ENCODE measurements at places on chromosomes 12 and 14.

DNA sequence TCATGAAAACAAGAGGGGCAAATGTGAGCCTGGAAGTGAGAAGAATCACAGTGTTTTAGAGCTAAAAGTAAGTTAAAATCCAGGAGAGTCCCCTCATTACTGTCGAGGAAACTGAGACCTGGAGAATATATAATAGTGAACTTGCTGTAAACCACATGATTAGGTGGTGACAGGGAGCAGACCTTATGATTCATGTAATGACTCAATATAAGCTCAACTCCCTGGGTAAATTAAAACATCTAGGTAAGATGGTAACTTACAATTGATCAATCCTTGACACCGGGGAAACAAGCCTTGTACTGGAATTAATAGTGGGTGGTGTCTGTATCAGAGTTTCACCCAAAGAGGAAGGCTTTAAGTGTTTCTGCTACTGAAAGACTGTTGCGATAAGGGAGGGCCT lies 269.3 kb downstream of the SNAPC1 start:
- DNase-seq, result no peak

- DNase-seq, result no peak
Observed at GRCh38 chr14:35708062-35708461, 101.0 kb downstream of the RALGAPA1 start.

DNA sequence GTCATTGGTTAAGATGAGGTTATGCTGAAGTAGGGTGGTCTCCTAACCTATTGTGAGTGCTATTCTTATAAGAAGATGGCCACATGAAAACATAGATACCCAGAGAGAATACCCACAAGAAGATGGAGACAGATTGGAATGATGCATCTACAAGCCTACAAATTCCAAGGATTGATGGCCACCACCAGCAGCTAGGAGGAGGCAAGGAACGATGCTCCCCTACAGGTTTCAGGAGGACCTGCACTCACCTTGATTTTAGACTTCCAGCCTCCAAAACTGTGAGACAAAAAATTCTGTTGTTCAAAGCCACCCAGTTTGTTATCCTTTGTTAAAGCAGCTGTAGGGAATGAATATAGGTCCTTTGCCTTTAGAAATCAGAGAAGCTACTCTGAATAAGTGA lies 227.4 kb downstream of the NEDD1 start:
- no peak for DNase-seq

GRCh38 chr12:46493150-46493833 lies 120.7 kb upstream of the SLC38A2 start:
- DNase-seq, result no peak

DNA sequence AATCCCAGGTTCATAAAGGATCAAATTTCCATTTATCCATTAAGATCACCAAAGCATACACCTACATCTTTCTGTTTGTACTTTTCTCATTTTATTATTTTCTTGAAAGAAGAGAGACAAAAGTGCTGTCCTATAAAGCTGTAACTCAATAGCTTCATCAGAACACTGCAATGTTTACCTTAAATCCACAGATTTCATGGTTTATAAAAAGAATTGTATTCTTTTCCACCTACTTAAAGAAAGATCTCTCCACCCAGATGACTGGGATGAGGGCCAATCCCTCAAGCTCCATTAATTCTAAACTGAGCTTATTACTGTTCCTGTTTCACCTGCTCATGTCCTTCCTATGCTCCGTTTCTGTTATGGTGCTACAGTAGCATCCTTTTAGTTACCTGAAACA lies 470.6 kb downstream of the BCAT1 start:
- no peak for DNase-seq

DNA sequence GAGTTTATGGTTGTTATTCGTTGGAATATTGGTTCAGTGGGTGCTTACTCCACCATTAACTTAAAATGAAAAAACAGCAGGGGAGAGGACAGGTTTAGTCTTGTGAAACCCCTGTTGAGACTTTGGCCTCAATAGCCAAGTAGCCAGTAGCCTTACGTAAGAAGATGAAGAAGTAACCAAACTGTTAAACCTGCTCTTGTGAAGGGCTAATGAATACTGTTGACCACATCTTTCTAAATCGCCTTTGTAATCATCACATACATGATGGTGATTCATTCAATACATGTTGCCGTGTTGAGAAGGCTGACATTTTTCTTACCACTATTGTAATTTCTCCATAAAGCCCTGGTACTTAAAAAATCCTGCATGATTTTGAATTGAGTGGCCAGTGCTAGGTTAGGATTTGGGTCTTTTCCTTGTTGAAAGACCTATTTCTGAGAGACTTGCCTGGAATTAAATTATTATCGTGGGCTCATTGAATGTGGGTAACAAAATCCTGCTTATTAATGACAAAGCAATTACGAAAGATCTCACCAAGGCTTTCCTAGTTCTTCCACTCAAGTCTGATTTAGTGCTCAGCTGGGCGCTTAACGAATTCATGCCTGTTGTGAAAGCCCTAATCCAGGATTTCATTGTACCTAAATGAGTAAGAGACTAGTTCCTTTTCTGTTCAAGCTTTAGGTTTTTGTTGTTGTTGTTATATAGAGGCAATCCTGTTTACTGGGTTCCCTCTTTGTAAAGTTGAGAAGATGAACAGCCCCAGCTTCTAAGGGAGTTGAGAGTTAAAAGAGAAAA lies 333.1 kb downstream of the FUT8 start:
- peak; percentile 27 for DNase-seq

- no peak for DNase-seq
Observed at GRCh38 chr12:104304261-104305009, 896 bp downstream of the EID3 start.

DNA sequence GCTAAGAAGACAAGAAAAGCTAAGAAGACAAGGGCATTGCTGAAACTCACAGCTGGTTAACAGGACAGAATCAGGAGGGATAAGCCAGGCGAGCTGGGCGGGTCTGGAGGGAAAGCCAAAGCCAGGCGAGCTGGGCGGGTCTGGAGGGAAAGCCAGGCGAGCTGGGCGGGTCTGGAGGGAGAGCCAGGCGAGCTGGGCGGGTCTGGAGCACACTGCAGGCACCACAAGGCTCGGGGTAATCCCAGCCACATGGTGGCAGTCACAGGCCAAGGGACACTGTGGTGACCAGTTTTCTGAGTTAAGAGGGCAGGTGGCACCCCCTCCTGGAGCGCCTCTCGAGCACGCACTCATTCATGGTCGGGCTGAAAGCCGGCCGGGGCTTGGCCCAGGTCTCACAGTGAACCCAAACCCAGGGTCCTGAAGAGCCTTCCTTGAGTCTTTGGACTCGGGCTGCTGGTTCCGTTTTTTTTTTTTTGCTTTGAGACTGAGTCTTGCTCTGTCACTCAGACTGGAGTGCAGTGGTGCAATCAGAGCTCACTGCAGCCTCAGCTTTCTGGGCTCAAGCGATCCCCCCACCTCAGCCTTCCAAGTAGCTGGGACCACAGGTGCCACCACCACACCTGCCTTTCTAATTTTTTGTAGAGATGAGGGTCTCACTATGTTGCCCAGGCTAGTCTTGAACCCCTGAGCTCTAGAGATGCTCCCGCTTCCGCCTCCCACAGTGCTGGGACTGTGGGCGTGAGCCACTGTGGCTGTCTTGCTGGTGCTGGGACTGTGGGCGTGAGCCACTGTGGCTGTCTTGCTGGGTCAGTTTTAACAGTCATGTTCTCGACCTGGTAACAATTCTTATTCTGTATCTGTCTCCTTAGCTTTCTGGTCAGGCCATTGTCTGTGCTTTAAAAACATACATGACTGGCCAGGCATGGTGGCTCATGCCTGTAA lies 40.2 kb downstream of the HSP90AA1 start:
- peak; percentile 38 for DNase-seq

DNA sequence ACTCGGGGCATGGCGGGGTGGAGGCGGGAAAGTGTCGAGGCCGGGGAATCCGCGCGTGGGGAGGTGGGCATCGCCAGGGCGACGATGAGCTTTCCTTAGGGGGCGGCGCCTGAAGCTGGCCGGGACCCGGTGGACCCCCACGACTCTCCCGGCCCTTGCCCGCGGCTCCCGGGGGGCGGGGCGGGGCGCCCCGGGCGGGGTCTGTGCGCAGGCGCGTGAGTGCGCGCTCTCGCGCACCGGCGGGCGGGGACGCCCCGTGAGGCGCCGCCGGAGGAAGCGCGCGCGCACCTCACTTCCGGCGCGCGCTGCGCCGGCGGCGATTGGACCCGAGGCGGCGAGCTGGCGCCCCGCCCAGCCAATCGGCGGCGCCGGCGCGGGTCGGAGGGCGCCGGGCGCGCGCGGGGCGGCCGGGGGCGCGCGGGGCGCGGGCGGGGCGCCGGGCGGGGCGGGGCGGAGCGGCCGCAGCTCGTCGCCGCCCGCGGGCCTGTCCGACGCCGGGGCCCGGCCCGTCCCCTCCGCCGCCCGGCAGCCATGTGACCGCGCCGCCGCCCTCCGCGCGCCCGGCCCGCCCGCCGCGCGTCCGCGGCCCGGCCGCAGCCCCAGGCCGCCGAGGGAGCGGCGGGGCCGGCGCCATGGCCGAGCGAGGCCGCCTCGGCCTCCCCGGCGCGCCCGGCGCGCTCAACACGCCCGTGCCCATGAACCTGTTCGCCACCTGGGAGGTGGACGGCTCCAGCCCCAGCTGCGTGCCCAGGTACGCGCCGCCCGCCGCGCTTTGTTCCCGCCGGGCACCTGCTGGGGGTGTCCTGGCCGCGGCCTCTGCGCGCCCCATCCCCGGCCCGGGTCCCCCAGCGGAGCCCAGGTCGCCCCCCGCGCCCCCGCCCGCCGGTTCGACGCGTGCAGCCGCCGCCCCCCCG lies at the start of gene PACS2:
TSS of gene PACS2 (plus strand) at position 462 of the 914 bp plus-strand sequence. CDS start at position 633, 171 bp downstream.
- peak; percentile 70 for DNase-seq

DNA sequence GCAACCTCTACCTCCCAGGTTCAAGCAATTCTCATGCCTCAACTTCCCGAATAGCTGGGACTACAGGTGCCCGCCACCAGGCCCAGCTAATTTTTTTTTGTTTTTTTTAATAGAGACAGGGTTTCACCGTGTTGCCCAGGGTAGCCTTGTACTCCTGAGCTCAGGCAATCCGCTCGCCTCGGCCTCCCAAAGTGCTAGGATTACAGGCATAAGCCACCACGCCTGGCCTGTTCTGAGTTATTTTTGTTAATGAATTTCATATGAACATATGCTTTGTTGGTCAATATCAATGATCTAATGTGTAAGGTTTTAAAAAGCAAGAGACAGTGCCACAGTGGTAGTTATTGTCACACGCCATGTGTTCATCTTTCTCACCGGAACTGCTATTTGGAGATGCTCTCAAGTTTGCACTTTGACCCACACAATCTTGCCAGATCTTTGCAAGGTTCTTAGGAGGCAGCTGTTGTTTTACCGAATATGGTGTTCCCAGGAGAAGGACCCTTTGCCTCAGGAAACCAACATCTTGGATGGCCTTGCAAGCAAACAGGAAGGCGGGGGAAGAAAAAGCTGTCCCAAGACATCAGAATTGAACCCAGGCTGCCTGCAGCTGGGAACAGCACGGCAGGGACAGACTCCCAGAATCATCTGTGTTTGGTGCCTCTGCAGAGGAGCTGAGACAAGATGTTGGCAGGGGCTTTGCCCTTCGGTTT lies 30.0 kb downstream of the GALNT16 start:
- DNase-seq, result no peak
